Fibroblast of lung (primary cell): ENCODE measurements at places on chromosomes 4 and X.

DNA sequence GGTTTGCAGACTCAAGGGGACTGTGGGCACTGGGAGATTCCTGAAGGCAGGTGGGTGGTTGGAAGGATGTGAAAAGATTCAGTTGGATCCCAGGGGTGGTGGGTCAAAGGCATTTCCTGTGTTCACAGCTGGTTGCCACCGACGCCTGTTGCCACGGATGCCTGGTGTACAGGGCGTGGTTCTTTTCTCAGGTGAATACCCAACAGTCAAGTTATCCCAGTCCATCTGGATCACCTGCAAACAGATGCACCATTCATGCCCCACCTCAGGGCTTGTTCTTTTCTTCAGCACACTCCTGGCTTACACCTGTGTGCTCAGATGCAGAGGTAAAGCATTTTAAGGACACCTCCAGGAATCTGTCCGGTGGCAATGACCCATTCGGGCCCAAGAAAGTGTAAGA lies 55.8 kb upstream of the SHOX start:
- H3K4me3 ChIP-seq: no peak overlapping the region
- H3K36me3 ChIP-seq: no peaks in the 10 kb centered on the region

- no peak overlapping the region for H3K27ac ChIP-seq
- H3K4me1 ChIP-seq: no peaks in the 10 kb centered on the region
- no peaks in the 10 kb centered on the region for H3K36me3 ChIP-seq
- no peak for DNase-seq
Observed at GRCh38 chr4:29770627-29771026, 949.5 kb upstream of the PCDH7 start.

DNA sequence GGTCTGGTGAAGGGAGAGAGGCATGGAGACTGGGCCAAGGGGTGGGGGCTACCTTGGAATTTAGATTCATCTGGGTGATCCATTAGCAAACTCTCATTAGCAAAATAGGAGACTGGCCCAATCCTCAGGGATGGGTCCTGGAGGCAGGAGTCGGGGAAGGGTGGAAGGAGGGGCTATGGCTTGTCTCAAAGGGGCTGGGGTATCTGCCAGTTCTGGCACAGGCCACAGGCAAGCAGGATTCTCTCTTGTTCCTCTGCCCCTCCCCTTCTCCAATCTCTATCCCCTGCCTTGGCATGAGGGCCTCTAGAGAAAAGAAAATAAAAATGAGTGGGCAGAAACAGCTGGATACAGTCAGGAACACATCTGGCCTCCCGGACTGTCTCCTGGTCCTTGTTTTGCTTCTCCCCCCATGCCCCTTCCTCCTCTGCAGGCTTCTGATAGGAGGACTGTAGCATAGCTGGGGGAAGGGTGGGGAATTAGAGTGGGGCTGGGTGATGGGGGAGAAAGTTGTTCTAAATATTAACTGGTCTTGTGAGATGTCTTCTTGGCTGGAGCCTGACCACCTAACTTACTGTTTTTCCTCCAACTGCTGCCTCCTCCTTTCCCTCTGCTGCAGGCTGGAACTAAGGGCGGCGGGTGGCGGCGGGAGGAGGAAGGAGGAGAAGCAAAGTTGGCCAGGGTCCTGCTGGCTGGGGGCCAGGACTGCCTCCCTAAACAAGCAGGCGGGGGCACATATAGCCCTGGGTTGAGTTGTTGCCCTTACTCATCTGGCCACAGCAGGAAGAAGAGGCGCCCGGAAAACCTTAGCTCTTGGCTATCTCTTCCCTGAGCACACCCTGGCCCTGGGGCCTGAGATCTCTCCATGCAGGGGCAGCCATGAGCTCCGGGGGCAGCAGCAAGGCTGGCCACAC lies 53.3 kb upstream of the LAS1L start:
- no peak overlapping the region for H3K27ac ChIP-seq
- H3K36me3 ChIP-seq: no peaks in the 10 kb centered on the region
- peak; percentile 43 for DNase-seq
- H3K27me3 ChIP-seq: no peaks in the 10 kb centered on the region
- H3K4me3 ChIP-seq: peak overlapping the region; percentile 23

DNA sequence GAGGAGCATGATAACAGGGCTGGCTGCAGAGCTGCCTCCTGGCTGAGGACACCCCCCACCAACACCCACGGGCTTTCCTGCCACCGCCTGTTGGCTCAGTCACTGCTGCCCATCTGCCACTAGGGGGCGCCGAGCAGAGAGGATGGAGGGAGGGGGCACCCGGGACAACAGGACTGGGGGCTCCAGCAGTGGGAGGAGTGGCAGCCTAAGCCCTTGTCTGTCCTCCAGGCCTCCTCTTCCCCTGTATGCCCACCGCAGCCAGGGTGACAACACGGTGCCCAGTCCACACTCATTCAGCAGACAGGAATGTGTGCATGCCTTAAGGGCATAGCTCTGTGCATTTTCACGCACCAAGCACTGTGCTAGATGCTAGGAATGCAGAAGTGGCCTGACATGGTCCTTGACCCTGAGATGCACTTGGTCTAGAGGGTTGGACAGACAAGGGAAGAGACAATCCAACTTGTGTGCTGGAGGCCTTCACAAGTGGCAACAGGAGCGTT lies 149.9 kb downstream of the AMMECR1 start:
- H3K36me3 ChIP-seq: no peaks in the 10 kb centered on the region
- DNase-seq: no peak
- no peaks in the 10 kb centered on the region for H3K4me1 ChIP-seq
- H3K27me3 ChIP-seq: no peaks in the 10 kb centered on the region
- no peak overlapping the region for H3K4me3 ChIP-seq

DNA sequence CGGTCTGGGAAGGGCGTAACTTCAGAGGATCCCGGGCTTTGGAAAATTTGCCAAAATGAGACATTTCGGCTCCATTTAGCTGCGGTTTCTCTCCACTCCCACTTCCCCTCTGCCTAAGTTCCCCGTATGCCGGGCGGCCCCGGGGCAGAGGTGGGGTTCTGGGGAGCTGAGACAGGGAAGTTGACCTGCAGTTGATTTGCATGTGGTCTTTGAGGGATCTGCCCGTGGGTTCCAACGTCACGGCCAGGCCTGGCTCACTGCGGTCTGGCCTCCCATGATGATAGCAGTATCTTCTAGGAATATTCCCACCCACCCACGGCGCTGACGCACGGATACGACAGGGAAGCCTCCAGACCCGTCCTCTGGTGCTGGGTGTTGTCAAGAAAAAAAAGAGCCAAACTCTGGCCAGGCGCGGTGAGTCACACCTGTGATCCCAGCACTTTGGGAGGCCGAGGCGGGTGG lies 27.3 kb upstream of the CRLF2 start:
- no peaks in the 10 kb centered on the region for H3K36me3 ChIP-seq
- H3K27me3 ChIP-seq: no peaks in the 10 kb centered on the region
- H3K27ac ChIP-seq: no peak overlapping the region
- no peak overlapping the region for H3K4me3 ChIP-seq

- no peaks in the 10 kb centered on the region for H3K4me1 ChIP-seq
- H3K27me3 ChIP-seq: no peaks in the 10 kb centered on the region
- no peaks in the 10 kb centered on the region for H3K36me3 ChIP-seq
- no peak for DNase-seq
- no peak overlapping the region for H3K4me3 ChIP-seq
Observed at GRCh38 chr4:120948382-120948781, 25.9 kb upstream of the PRDM5 start.

- no peak overlapping the region for H3K27ac ChIP-seq
- H3K36me3 ChIP-seq: peaks cover 8% of the 10 kb centered on the region
- no peaks in the 10 kb centered on the region for H3K4me1 ChIP-seq
- no peak overlapping the region for H3K4me3 ChIP-seq
Observed at GRCh38 chr4:113893546-113893945, 85.9 kb downstream of the ARSJ start.

GRCh38 chrX:129698150-129698549 lies 40.6 kb upstream of the XPNPEP2 start:
- DNase-seq: no peak
- H3K36me3 ChIP-seq: no peaks in the 10 kb centered on the region
- no peaks in the 10 kb centered on the region for H3K4me1 ChIP-seq
- H3K27ac ChIP-seq: no peak overlapping the region
- no peak overlapping the region for H3K4me3 ChIP-seq

GRCh38 chr4:56148428-56148827 lies 199.7 kb downstream of the CEP135 start:
- no peaks in the 10 kb centered on the region for H3K27me3 ChIP-seq
- H3K4me1 ChIP-seq: no peaks in the 10 kb centered on the region
- H3K36me3 ChIP-seq: no peaks in the 10 kb centered on the region
- no peak overlapping the region for H3K27ac ChIP-seq
